Activated naive CD8-positive, alpha-beta T cell treated with anti-CD3 and anti-CD28 coated beads, Interleukin-2, amount 50 U/mL, for 24 hours (primary cell): ENCODE measurements at places on chromosomes 5 and 9.

- DNase-seq: no peak
Measured at GRCh38 chr9:127949827-127950512, 12.3 kb upstream of the DPM2 start.

DNA sequence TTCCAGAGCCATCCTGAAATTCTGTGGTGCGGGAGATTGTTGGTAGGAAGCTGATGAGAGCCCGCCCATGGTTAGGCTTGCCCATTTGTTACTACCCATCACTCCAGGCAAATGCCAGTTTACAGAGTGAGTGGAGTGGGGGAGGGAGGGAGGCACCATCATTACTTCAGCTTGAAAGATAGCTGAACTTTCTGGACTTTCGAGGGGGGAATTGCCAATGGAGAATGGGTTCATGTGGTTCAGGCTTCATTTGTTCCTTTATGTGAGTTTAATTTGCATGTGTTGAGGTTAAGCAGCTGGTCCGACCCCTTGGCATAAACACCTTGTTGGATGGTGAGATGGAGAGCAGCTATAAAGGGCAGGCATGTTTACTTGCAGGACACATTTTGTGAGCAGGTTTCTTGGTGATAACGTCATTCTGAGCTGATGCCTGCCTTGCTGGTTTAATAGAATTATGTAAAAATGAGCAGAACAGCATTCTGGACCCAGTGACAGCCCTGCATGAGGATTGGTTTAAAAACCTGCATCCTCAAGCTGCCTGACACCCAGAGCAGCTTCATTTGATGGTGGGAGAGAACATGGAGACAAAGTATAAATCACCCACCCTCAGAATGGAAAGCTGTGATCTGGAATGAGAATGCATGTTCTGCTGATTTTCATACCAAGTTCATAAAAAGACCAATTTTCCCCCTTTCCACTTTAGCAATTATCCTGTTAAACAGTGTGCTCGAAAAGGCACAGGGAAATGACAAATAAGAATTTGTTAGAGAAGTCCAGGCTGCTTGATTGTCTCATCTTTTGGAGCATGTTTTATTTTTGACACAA is 106.3 kb downstream of the TRIO start:
- no peak for DNase-seq

DNA sequence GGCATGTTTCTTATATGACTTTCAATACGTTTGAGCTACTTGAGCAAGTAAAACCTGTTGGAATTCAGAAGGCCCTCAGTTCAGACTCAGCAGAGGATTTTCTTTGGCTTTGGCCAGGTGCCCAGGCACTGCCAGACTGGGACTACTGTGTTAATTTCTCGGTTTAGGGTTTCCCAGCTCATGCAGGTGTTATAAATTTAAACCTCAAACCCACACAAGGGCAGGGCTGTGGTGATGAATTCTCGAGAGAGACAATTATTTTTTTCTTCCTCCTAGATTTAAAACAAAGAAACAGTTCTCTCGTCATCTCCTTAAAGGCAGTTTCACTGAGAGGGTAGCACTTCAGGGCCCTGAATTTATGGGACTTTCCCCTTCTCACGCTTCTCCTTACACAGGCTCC is 406.0 kb upstream of the PIK3R1 start:
- no peak for DNase-seq

DNA sequence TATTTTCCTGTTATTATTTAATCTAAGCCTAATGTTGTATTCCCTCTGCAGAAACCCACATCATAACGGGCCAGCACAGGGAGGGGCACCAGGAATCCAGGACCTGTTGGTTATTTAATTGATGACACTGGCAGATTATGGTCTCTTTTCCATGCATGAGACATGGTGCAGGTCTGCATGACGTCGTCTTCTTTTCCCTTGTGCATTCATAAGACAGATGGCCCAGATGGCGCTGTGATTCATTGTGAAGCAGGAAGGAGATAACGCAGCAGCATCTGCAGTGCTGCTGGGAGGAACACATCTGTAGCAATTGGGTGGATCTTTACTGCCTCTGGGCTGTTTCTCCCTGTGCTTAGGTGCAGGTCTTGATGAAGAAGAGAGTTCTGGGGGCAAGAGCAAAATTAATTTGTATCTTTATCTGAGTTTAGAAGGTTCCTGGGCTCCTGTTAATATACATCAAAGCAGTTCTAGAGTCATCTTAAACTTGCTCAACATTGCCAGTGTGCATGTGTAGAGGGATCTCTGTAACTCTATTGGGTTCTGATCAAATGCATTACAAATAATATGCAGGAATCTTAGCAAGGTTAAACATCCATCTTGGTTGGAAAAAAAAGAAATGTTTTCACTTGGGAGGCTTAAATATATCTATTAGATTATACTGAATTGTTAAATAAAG is 176.1 kb downstream of the PCSK1 start:
- no peak for DNase-seq

GRCh38 chr5:39137819-39138451 is 63.7 kb upstream of the RICTOR start:
- DNase-seq: no peak

- DNase-seq: no peak
Measured at GRCh38 chr9:92639791-92640271, 30.1 kb downstream of the IPPK start.

DNA sequence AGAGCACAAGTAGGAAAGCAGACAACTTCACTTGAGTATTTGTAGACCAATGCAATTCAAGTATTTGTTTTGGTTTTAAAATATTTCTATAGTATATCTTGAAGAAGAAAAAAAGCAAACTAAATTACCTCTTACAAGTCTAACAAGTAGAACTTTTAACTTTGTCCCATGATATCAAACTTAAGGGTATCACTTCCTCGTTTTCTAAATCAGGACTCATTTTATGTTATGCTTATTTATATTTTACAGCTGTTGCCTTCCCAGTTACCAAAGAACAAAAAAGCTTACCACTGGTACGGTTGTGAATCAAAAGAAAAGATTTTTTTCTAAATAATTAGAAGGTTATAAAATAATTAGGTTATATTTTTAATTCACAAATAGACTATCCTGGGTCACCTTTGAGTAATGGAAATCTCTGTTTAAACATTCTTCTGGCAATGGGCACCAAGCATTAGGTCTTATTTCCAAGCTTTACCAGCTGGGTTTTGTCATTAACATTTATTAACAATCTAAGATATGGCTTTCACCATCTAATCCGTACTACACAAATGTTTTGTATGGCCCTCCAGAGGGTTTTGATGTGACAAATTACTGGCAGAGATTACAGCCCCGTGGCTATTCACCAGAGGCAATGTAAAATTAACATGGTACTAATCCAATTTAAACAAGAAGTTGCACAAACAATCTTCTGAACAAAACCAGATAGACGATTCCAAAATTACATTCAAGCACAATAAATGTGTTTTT is 63.6 kb downstream of the CEP120 start:
- DNase-seq: no peak

DNA sequence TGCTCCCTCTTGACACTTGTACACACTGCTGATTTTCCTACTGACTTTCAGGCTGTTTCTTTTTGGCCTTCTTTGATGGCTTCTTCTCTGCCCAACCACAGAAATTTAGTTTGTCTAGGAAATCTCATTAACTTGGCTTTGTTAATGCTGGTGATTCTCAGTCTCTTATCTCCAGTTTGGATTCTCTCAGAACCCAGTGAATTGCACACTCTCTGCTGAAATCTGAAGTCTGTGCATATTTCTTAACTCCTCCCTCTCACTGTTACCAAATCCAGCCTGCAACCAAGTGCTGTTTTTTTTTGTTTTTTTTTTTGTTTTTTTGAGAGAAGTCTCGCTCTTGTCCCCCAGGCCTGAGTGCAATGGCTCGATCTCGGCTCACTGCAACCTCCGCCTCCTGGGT is 117.2 kb downstream of the CDC42SE2 start:
- no peak for DNase-seq

GRCh38 chr5:93072831-93073459 is 508.1 kb downstream of the NR2F1-AS1 start:
- no peak for DNase-seq

DNA sequence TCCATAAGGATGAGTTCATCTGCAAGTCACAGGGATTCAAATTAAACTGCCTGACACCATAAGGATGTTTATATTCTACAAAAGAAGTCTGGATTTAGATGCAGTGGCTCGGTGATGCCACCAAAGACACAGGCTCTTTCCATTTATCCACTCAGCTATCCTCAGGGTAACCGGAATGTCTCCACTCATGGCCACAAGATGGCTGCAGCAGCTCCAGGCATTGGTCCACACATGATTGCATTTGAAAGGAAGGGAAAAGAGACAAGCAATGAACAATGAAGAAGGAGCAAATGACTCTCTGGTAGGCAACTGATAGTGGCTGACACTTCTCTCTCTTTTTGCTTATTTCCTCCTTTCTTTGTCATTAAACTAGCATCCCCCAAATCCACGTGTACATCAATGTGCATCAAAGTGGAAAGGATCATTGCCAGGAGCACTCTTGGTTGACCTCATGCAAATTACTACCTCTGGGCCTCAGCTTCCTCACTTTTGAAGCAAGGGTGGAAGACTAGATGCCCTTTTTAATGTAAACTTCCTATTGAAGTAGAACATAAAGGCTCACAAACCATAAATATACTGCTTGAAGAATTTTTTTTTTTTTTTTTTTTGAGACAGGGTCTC is 7.2 kb upstream of the SNX30 start:
- no peak for DNase-seq

DNA sequence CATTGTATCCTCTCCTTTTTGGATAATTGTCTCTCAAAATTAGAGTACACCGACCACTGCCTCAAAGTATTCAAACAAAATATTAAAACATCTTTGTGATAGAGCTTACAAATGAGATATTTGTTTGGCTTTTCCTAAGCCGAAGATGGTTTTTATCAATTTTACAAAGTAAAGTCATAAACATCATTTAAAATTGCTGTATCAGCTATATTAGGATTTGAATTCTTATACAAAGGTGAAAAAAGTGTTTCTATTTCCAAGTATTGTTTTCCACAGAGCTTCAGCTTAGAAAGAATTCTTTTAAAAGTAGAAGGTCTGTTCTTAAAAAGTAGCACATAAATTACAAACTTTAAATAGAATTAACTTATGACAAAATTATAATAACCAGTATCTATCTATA is 116.6 kb upstream of the IFNE start:
- DNase-seq: no peak

DNA sequence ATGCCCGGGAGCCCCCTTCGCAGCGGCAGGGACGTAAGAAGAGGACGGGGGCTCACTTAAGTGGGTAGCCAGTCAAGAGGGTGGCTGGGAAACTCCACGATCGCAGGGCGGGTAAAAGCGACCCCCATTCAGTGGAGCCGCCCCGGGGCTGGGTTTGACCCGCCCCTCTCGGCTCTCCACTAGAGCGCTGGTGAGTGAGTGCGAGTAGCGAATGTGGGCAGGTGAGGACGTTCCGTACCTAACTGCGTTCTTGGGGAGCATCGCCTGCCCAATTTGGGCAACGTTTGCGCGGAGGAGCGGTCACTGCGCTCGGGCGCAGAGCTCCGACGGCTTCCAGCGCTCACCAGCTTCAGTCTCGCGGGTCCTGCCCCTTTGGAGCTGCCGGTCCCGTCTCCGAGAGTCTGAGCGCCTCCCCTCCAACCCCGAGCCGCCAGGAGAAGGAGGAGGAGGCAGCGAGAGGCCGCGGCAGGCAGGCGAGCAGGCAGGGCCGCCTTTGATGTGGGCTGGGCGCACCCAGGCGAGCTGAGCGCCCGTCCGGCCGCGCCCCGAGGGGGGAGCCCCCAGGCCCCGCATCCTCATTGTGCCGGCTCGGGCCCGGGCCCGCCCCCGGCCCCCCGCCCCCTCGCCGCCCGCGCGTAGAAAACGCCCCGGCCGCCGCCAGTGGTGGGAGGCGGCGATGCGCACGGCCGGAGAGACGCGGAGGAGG is at the start of gene FGF18:
Gene FGF18 (plus strand): TSS at position 666 of the 706 bp plus-strand sequence. CDS start 553 bp downstream, outside the sequence.
- peak; percentile 45 for DNase-seq

DNA sequence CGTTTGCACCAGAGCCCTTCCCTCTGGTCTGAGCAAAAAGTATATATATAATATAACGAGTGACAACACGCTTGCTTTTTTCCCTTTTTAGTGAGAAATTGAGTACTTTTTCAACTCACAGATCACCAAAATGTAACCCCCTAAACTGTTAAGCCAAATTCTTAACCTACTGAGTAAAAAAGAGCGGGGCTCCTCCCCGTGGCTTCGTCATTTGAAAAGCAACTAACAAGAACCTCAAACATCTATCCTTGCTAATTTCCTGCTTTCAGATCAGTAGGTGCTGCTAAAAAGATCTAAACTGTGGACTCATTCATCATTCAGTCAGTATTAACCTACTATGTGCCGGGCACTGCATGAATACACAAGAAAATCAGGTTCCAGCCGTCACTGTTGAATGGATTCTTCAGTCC is 1.0 kb upstream of the PTBP3 start:
- DNase-seq: peak; percentile 38

DNA sequence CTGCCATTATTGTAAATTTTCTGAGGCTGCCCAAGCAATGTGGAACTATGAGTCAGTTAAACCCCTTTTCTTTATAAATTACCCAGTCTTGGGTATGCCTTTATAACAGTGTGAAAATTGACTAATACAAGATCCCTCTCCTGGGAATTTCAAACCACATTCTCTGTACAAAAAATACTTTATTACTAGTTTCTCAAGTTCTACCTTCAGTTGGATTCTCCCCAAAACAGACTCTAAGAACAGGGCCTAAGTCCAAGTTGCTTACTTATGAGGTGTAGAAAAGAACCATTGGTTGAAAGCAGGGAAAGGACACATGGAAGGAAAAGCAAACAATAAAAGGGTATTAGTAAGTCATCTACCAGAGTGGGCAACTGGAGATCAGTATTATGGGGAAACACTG is 343.2 kb downstream of the TMEM232 start:
- no peak for DNase-seq

GRCh38 chr5:110338341-110339083 is 388.0 kb downstream of the TMEM232 start:
- DNase-seq: no peak

GRCh38 chr9:70607926-70608325 is 193.5 kb upstream of the KLF9 start:
- DNase-seq: no peak

GRCh38 chr5:56415356-56415765 is 182.2 kb upstream of the ANKRD55 start:
- peak; percentile 14 for DNase-seq
